Fibroblast of villous mesenchyme (primary cell): ENCODE measurements at places on chromosomes 2 and 18. TPM values are rescaled to one million over a fixed set of nuclear protein-coding genes. Genes with fewer than 3 reads are reported as not detected.

- no peak for DNase-seq
Measured at GRCh38 chr2:23409248-23409647, 24.3 kb downstream of the KLHL29 start.

- DNase-seq: no peak
Measured at GRCh38 chr2:197431858-197432257, 3.0 kb downstream of the SF3B1 start.

GRCh38 chr2:131112529-131112928, 7.4 kb downstream of the PLEKHB2 start:
- peak; percentile 37 for DNase-seq

GRCh38 chr18:25225151-25225550, 126.8 kb downstream of the ZNF521 start:
- DNase-seq: no peak

DNA sequence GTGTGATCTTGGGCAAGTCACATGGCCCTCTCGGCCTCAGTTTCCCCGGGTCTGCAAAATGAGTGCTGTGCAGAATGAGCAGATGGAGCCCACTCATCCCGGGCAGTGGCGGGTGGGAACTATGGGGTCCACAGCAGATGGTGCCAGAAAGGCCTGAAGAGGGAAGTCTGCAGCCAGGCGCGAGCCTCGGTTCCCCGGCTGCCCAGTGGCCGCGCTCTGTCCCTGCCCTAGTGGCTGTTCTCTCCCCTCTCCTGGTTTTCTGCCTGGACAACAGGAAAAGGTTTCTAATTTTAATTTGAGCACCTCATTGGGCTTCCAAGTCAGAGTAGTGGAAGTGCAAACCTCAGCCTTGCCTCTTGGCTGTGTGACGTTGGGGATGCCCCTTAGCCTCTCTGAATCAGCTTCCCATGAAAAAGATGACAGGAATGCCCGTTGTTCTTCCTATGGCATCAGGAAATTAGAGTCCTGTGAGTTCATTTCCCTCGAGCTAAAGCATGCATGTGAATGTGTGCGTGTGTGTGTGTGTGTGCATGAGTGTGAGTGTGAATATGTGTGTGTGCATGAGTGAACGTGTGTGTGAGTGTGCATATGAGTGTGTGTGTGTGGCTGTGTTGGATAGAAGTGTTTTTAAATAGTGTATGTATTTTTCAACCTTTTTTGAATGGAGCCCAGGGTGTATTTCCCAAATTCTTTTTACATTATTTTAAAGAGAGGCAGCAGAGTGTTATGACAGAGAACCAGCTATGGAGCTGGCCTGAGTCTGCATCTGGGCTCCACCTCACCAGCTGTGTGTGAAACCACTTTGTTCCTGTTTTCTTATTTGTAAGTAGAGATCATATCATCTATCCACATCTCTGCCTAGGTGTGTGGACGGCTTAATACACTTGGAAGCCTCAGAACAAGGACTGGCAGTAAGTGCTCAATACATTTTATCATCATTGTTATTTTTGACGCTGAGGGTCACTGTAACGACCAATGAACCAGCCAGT, 41.3 kb downstream of the RRM2 start:
- no peak for DNase-seq

DNA sequence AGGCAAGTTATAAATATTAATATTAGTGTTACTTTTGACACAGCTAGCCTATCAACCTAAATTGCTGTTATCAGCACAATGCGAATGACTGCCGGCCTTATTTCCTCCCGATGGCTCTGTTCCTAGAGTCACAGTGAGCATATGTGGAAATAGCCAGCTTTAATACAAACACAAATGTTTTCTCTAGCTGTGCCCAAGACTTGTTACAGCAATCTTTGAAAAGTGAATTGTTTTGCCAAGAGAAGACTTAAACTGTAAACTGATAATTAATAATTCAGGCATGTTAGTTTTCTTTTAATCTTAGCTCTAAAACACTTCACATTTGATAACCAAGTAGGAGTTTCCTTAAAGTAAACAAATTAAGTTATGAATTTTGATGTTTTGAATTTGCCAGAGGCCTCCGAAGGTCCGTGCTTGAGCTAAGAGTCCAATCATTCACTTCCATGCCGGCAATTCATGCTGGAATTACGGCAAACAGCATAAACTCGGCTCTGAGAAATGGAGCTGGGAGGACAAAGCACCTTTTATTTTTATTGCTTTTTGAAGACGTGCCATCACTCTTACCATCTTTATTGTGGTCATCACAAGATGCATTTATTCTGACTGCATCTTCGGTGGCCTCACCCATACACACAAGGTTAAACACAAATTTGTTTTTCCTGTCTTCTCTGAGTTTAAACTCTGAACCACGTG, 184.5 kb upstream of the CWC22 start:
- peak; percentile 34 for DNase-seq

- no peak for DNase-seq
Measured at GRCh38 chr2:191488135-191488534, 189.8 kb upstream of the NABP1 start.

GRCh38 chr2:120856421-120856862, 120.8 kb downstream of the GLI2 start:
- peak; percentile 65 for DNase-seq

- DNase-seq: no peak
Measured at GRCh38 chr2:19846567-19846966, 55.2 kb downstream of the TTC32 start.

DNA sequence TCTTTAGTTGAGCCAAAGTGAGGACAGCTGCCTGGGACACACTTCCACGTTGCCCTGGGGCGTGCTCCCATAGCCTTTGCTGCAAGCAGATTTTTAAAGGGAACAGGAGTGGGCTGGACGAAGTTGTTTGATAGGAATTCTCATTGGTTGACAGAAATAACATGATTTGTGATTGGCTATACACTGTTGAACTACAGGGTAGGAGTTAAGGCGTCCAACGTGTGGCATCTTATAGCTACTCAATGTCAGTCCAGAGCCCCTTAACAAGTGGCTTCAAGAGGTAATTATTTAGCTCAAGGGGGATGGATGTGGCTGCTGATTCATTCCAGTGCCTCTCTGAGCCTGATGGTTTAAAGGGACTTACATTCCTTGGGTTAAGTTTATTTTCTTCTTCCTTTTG, 65.5 kb downstream of the ACAA2 start:
- DNase-seq: peak; percentile 34

DNA sequence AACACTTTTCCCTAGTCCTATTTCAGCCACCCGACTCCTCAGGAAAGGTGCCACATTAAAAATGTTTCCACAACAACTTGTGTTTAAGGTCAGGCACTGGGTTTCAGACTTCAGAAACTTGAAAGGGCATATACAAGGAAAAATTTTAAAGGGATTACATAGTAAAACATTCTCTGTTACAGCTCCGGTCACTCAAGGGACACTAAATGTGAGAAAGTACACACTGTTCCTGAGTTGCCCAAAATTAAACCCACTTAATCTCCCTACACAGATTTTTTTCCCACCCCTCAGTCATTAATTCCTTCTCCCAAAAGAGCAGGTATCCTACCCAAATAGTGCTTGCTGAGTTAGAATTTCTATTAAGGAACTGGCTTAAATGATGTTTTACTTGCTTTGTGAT, 14.2 kb downstream of the STK39 start:
- DNase-seq: no peak

- DNase-seq: no peak
Measured at GRCh38 chr2:53252115-53252514, 515.5 kb upstream of the CHAC2 start.

- DNase-seq: no peak
Measured at GRCh38 chr2:42979416-42979869, 187.1 kb upstream of the HAAO start.

DNA sequence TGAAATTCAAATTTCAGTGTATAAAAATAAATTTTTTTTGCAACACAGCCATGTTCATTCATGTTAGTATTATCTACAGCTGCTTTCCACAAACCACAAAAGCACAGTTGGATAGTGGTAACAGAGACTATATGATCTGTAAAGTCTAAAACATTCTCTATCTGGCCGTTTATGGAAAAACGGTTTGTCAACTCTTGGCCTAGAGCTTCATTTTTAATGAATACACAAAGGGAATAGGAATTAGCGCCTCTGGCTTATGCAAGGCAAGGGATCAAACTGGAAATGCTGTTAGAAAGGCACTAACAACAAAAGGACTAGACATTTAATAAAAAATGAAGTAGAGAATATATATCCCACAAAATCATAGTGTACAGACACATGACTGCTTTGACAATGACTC, 211.9 kb downstream of the EXOC6B start:
- no peak for DNase-seq

DNA sequence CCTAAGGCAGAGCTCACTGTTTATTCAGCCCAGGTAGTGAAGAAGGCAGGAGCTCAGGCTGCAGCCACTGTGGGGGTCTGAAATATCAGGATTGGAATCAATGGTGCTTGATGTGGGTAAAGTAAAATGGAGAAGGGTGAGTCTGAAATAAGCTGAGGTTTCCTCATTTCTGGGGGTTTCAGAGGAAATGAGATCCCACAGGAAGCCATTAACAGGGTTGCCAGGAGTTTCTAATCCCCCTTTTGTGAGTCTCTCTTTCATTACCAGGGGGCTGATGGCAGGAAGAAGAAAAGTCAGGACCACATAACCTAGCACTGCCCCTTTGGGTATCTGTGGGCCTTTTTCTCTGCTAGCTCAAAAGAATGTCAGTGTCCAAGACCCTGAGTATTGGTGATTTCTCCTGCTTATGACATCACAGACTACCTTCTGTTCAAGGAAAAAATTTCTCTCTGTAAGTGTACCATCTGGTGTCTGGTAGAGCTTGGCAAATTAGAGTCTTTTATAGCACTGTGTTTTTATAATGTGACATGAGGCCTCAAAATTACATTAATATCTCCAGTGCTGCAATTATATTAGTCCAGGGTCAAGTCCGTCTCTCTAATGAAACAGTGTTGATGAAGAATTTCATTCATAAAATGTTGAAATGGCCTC, 56.0 kb downstream of the LBH start:
- DNase-seq: no peak

- DNase-seq: peak; percentile 30
Measured at GRCh38 chr2:3624059-3624794, 29.3 kb downstream of the COLEC11 start.

DNA sequence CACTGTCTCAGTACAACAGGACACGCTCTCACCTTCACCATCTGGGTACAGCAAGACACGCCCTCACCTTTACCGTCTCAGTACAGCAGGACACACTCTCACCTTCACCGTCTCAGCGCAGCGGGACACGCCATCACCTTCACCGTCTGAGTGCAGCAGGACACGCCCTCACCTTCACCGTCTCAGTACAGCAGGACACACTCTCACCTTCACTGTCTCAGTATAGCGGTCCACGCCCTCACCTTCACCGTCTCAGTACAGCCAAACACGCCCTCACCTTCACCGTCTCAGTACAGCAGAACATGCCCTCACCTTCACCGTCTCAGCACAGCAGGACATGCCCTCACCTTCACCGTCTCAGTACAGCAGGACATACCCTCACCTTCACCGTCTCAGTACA, 109.9 kb upstream of the CTDP1 start:
- no peak for DNase-seq

- DNase-seq: no peak
Measured at GRCh38 chr2:70902067-70902442, 33.6 kb upstream of the ATP6V1B1 start.

DNA sequence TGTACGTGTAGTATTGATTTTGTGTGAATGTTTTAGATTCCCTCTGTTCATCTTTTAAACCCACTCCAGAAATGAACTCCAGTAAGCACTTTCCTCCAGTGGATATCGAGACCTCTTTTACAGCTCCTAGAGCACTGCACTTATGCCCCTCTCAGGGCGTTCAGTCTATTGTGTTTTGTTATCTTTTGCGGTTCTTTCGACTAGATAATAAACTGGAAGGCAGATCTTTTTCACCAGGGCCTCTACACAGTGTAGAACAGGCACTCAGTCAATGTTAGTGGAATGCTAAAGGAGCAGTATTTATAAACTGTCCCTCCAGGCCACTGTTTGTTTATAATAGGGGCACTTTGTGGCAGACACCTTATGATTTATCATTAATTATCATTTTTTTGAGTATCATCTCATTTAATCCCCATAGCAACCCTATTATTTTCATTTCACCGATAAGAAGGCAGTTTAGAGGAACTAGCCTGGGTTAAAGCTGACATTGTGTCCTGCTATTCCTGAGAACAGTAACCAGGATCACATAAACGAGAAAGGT, 742 bp upstream of the SOS1 start:
- peak; percentile 25 for DNase-seq

DNA sequence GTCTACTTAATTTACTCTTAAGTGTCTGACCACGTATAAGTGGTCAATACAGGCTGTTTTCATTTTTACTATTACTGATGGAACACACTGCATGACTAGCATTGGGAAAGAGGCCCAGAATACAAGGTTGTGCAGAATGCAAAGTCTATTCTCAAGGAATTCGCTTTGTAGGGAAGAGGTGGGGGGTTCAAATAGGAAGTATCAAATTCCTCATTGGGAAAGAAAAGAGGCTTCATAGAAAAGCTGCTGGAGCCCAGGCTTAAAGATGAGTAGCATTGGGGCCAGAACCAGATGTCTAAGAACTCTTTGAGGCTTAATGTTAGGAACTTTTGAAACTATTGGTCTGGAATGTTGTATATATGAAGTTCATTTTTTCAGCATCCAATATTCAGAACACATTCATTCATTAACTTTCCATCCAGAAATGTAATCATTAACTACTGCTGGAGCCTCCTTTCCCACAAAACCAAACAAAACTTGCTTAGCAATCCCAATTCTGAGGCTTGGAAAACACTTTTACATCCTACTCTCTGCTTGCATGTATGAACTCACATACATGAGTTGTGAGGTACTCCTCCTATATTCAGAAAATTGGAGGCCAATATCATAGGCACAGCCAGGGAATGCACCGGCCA, 994 bp upstream of the LRATD1 start:
- no peak for DNase-seq

DNA sequence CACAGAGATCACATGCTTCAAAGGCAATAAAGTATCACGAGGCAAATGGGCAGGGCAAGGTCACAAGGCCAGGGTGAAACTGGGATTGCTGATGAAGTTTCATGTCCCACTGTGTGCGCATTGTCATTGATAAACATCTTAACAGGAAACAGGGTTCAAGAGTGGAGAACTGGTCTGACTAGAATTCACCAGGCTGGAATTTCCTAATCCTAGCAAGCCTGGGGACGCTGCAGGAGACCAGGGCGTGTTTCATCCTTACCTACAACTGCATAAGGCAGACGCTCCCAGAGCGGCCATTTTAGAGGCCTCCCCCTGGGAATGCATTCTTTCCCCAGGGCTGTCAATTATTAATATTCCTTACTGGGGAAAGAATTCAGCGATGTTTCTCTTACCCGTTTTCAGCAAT, 33.2 kb downstream of the PTPN4 start:
- no peak for DNase-seq

DPY30 gene
- 43.8 and 63.9 TPM in 2 replicates for total RNA-seq

ACVR1C gene
- total RNA-seq: under 0.01 and 0.43 TPM in 2 replicates

CHST9 gene
- total RNA-seq: not detected in 2 replicates

SCLY gene
- 12.6 and 18.6 TPM in 2 replicates for total RNA-seq

GALR1 gene
- total RNA-seq: not detected in 2 replicates

KCNG2 gene
- under 0.01 and 0.64 TPM in 2 replicates for total RNA-seq
